ENCODE measurements at places on chromosomes 16 and 17.

DNA sequence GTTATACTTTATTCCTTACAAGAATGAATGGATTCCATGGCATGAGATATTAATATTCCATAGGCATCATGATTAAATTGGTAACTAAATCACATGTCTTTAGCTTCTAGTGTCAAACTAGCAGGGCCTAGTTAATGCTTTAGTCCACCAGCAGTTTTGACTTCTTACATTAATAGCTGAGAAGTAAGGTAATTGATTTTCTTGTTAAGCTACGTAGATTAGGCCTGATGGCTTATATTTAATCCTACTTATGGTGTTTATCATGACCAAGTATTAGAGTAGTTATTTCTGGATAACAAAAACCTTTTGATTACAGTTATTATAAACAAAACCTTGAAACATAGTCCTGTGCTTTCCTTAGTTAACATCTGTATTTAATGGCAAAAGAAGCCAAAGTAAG lies 184.5 kb downstream of the TANC2 start:
- DNase-seq = no peak

DNA sequence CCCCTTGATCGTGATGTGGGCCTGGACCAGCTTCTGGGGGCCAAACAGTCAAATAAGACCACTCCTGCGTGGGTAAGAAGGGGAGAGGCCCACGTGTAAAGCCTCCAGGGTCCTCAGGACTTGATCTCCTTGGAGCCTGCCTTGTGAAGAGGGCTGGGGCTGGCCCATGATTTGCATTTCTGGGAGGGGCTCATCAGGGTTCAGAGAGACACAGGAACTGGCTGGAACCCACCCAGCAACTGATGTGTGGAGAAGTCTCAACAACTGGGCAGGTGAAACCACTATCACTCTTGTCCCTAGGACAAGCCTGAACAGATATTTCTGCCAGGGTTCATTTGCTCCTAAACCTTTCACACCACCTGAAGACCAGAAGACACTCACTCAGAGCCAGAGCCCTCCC lies 214.7 kb downstream of the ZNF423 start:
- DNase-seq = no peak

DNA sequence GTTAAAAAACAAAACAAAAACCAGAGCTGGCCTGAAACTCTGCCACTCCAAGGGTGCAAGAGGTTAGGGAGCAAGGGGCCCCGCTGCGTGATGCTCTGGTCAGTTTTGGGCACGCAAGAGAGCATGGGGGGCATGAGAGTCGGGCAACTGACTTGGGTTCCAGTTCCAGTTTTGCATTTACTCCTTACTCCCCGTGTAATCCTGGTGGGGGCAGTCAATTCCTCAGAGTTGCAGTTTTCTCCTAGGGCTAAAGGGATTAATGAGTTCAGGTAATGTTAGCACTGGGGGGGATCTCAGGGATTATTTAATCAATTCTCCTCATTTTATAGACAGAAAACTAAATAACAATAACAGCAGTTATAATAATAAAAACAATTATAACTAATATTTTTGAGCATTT lies 72.9 kb upstream of the PMFBP1 start:
- DNase-seq = no peak

- DNase-seq = no peak
These were observed 18.4 kb upstream of the CORO6 start for GRCh38 chr17:29640981-29641642.

- DNase-seq = no peak
These were observed 7.7 kb upstream of the PPL start for GRCh38 chr16:4944333-4945281.

- DNase-seq = no peak
These were observed 8.8 kb downstream of the SCIMP start for GRCh38 chr17:5225668-5226457.

GRCh38 chr17:14340857-14341754 lies 40.2 kb downstream of the HS3ST3B1 start:
- DNase-seq = no peak

GRCh38 chr17:45451131-45451530 lies 18.5 kb upstream of the ARHGAP27 start:
- no peak for DNase-seq

DNA sequence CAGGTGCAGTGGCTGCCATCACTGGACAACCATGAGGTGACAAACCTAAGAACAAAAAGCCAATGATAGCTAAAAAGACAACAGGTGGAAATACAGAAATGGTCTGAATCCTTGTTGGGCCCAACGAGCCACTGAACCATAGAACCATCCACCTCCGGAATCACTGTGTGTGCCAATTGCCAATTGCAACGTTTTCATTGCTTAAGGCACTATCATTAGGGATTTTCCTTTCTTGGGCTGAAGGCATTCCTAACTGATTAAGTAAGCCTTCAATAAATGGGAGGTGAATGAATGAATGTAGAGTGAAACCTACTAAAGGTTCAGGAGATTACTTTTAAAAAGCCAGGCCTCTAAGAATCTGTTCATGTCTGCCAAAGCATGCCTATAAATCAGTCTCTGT lies 3.6 kb downstream of the USP31 start:
- DNase-seq = no peak

DNA sequence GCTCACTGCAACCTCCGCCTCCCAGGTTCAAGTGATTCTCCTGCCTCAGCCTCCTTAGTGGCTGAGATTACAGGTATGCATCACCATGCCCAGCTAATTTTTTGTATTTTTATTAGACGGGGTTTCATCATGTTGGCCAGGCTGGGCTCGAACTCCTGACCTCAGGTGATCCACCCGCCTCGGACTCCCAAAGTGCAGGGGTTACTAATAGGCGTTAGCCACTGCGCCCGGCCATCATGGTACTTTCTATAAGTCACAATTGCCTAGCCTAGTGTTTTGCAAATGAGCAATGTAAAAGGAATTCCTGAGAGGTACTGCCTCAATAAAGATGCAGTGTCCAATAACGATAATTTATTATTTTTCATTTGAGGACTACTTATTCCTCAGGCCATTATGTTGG lies 13.9 kb upstream of the PSMC3IP start:
- no peak for DNase-seq

DNA sequence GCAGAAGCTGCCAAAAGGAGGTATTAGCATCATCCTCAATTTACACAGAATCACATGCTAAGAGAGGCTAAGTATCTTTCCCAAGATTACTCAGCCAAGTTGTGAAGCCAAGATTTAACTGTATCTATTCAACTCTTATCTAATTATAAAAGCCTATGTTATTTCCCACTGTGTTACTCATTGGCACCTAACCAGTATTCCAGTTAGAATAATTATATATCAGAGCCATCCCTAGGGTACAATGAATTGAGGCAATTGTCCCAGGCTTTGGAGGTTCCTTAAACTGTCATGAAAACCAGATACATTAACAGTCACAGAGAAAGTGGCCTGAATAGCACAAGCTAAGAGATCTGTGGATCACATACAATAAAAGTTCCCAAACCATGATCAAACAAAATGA lies 10.9 kb upstream of the AMFR start:
- DNase-seq = no peak

DNA sequence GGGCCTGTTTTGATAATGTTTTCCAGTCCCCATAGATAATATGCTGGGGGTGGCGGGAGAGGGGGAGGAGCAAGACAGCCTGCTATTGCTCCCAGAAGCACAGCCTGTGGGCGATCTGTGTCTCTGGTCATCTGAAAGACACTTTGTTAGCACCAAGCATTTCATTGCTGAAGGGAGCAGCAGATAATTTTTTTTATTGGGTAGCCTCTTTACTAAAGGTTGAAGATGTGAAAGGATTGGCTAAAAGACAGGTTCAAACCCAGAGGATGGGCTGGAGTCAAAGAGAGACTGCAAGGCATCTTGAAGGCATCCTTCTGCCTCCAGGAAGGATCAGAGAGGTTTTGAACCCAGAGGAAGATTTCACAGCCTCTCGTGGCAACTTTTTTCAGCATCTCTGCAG lies 60.6 kb downstream of the C17orf67 start:
- DNase-seq = no peak

DNA sequence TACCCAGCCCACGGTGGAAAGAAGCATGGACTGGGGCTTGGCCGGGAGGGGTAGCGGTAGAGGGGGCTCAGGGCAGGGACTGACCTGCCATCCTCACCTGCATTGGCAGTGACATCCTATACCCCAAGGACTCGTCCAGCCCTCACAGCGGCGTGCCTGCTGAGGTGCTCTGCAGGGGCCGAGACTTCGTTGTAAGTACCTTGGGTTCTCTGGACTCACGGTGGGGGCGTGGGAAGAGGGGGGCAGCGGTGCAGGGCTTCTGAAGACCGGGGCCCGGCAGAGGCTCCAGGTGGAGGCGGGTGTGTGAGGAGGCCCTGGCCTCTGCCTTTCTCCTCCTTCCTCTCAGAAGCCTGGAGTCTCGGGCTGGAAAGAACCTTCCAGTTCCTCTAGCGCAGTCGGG lies 25.5 kb downstream of the POLR3E start:
- no peak for DNase-seq

- DNase-seq = no peak
These were observed 20.4 kb upstream of the RBL2 start for GRCh38 chr16:53413864-53414263.

DNA sequence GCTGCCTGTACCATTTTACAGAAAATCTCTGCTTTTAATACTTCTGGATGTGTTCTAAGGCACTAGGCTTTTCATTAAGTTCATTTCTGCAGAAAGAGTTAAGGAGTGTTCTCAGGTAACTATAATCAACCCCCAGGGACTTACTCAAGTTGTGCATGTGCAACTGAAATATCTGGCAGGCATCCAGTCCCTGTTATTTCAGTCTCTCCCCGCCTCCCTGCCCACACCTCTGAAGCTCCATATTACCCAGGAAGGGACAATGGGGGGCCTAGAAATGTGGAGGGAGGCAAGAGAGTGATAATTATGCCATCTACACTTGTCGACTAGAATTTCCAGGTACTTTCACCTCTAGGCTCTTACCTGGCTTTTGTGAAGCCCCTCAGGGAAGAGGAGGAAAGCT lies 432.2 kb downstream of the MAF start:
- DNase-seq = no peak

DNA sequence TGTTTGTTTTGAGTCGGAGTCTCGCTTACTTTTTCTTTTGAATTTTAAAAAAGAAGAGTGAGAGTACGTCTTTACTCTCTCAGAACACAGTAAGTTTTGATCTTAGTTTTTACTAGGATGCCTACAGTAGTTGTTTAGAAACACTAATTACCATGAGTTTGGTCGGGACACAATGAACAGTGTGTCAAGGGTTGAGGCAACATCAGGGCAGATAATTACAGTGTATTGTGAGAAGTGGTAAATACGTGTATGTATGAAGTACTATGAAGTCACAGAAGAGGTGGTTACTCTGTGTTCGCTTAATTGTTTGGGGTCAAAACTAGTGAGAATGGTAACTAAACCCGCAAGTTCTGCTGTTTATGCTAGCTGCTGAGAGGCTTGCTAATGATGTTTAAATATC lies 18.2 kb downstream of the PAFAH1B1 start:
- DNase-seq = no peak

GRCh38 chr17:19305256-19305655 lies 57.3 kb downstream of the B9D1 start:
- DNase-seq = no peak

DNA sequence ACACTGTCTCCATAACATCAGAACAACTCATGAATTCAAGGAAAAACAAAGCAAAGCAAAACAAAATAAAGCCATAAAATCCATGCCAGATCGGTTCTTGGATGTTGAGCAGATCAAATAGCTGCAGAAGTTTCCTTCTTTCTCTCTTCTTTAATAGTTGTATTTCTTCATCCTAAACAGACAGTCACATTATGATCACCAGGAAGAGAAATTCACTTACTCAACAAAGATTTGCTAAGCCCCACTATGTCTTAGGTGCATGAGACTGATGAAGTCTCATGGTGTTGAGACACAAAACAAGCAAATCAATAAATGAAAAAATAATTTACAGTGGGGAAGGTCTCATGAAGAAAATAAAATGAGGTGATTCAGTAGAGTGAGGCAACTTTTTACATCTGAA lies 72.8 kb downstream of the WIPI1 start:
- DNase-seq = no peak

DNA sequence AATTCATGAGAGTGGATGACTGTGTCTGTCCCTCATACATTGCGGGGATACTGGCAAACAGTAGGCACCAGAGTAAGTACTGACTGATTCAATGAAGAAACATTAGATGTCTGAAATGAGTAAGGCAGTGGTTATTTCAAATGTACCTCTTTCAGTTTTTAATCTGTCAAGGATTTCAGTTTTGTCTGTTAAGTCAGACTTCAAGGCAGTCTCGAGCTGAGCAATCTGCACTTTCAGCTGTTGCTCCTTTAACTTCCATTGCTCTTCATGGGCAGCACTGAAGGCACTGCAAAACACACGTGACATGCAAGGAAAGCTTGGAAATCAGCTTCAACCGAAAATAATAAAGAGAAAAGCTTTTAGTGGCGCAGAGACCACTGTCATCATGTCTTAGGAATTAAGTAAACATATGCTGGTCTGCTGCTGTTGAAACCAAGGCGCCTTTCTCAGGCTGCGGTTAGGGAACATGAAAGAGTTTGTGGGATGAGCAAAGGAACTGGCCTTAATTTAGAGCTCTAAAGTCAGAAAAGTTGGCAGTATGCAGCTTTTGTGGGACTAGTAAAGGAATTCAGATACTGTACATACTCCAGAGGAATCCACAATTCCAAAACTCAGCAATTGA lies 38.8 kb downstream of the RPGRIP1L start:
- DNase-seq = no peak

- peak; percentile 5 for DNase-seq
These were observed 10.8 kb upstream of the TPPP3 start for GRCh38 chr16:67403976-67404555.

DNA sequence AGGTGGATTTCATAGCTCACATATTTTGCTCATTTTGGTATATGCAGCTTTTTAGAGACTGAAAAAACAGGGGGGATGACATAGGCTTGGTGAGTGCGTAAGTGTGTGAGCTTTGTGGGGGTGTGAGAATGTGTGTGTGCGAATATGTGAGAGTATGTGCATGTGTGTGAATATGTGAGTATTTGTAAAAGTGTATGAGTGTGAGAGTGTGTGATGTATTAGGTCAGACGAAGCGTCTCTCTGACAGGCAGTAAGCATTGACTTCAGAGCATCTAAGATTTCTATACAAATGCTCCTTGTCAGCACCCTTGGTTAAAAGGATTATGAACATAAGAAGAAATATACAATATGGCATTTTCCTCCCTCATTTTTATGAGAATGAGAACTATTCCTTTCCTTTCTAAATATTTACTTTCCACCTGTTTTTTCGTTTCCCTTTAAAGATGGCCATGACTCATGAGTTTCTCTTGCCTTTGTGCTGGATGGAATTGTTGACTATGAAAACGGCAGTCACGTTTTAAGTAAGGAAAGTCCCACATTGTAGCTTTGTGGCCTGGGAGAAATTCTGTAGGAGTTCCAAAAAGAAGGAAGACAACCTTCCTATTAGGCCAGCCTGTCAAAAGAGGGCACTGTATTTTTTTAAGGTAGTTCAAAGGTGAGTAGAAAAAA lies 276.4 kb downstream of the FOXL1 start:
- DNase-seq = no peak

All from GDM1 (cell line).